ENCODE measurements at places on chromosomes 13 and 19.
A peak's percentile ranks its signal among the peaks of the same experiment; 100 is the strongest.

- DNase-seq = no peak
Observed at GRCh38 chr19:23774106-23774505, 15.4 kb upstream of the ZNF681 start.

DNA sequence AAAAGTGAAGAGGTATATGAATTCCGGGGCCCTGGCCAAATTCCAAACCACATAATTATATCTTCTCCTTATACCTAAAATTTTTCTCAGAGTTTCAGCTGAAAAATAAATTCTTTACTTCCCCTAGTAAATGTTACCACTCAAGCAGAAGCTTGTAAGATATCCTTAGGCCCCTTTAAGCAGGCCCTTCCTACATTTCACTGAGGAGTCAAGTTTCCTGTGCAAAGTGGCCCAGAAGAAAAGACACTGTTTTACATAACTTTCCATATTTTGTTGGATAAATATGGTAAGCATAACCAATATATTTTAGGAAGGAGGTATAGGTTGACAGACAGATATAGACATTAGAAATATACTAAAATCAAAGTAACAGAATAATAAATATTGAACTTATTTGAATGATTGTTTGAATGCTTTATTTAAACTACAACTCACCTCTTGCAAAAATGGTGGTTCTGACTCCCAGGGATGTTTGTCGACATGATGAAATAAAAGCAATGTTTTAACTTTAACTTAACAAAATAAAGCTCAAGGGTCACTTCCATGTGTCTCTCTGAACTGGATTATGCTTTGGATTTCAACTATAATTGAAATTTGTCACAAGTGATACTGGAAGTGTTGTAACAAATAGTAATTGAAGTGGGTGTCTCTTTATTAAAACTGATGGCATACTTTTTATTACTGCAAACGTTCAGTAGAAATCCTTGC lies 141.2 kb downstream of the SPRY2 start:
- no peak for DNase-seq

DNA sequence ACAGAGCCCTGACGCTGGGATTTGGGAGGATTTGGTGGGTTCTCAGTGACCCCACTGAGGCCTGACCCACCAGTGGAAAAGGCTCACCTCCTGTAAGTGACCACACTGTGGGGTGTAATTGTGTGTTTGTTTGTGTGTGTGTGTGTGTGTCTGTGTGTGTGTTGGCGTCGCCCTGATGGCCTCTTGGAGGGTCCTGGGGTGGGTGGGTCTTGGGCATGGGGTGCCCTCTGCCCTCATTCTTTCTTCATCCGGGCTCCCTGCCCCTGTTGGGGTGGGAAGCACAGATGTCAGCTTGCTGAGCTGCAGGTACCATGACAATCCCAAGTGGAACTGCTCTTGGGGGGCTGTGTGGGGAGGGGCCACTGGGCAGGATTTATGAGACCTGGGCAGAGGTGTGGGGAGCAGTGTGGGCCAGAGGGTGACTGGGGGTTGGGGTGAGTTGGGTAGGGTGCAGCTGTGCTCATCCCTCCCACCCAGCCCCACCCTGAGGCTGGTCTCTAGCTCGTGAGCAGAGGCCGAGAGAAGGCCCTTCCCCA lies 22.8 kb downstream of the WTIP start:
- DNase-seq = no peak

GRCh38 chr19:27657271-27658051 lies 1555.5 kb downstream of the UQCRFS1 start:
- no peak for DNase-seq

DNA sequence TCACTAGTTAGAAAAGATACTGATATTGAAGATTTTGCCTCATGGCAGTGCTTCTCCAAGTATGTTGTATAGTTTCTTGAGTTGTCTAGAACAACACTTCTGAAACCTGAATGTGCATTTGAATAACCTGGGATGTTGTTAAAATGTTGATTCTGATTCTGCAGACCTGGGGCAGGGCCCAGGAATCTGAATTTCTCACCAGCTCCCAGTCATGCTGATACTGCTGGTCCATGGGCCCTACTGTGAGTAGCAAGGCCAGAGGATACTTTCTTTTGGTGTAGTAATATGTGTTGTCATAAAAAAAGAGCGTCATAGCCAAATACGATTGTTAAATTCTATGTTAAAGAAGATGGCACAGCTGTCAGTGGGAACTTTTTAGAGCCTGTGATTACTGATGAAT lies 41.6 kb upstream of the C1QTNF9 start:
- no peak for DNase-seq

- DNase-seq = no peak
Observed at GRCh38 chr19:9789066-9789465, 20.5 kb upstream of the ZNF846 start.

GRCh38 chr13:27476943-27477703 lies 26.8 kb upstream of the MTIF3 start:
- DNase-seq = no peak

DNA sequence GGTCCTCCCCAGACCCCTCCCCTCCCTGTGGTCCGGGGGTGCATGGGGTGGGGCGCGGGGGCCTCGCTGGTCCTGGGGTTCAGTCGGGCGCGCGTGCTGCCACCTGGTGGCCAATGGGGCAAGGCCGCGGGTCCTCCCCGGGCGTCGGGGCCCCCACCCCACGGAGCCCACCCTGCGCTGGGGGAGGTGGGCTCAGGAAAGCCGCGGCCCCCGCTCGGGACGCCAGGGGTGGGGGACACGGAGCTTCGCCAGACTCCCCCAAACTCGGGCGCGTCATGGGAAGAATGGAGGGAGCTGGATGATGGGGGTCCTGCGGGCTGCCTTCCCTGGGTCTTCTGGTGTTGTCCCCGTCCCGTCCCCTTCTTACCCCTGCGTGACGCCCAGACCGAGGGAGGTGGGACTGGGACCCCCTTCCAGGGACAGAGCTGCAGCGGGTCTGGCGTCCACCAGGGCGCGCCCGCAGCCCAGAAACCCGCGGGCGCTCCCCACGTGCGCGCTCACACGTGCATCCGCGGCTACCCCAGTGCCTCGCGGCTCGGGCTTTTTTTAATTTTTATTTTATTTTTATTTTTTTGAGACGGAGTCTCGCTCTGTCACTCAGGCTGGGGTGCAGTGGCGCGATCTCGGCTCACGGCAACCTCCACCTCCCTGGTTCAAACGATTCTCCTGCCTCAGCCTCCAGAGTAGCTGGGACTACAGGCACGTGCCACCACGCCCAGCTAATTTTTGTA lies 19.8 kb upstream of the TCF3 start:
- DNase-seq = peak; percentile 60

- DNase-seq = no peak
Observed at GRCh38 chr13:29569253-29570050, 26.0 kb downstream of the SLC7A1 start.

DNA sequence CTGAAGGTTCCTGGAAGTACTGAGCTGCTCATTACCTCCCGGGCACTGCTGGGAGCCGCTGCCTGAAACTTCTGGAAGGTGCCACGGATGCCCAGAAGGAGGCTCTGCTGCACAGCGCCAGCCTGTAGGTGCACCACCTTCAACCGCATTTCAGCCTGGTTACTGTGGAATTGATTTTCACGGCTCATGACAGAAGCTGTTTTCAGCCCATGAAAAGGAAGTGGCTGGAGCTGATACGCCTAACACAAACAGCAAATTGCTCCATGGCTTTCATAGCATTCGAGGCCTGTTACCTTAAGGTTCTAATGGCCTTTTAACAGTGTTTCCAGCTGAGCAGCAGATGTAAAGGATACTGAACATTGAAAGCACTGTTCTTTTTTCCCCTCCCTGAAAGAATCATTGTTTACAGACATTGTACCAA lies 22.0 kb downstream of the GPC6 start:
- no peak for DNase-seq

DNA sequence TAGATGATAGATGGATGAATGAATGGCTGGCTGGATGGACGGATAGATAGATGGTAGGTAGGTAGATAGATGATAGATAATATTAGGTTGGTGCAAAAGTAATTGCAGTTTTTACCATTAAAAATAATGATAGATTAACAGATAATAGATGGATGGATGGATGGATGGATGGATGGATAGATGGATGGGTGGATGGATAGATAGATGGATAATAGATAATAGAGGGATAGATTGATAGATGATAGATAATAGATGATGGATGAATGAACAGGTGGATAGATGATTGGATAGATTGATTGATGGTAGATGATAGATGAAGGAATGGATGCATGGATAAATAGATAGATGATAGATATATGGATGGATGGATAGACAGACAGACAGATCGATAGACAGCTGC lies 87.9 kb upstream of the RAP2A start:
- DNase-seq = no peak

GRCh38 chr13:46624821-46625220 lies 71.9 kb downstream of the LRCH1 start:
- no peak for DNase-seq

- DNase-seq = no peak
Observed at GRCh38 chr13:55602784-55603183, 1537.9 kb upstream of the PRR20A start.

DNA sequence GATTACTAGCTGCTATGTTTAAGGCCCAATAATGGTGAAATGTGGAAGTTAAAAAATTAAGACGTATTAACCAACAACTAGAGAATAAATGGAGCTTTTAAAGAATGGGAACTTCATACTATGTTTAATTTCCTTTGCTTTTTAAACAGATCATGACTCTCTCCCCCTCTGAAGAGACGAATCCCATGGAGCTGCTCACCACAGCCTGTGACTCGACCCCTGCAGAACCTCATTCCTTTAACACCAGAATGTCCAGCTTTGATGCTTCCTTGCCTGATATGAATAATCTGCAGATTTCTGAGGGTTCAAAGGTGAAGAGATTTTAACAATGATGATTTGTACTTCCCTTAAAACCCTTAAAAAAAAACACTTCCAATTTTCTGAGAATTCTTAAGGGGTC lies 53.0 kb downstream of the ZAR1L start:
- DNase-seq = no peak

GRCh38 chr13:23628765-23629565 lies 58.8 kb downstream of the TNFRSF19 start:
- DNase-seq = no peak

- no peak for DNase-seq
Observed at GRCh38 chr13:109989686-109990085, 203.3 kb upstream of the IRS2 start.

DNA sequence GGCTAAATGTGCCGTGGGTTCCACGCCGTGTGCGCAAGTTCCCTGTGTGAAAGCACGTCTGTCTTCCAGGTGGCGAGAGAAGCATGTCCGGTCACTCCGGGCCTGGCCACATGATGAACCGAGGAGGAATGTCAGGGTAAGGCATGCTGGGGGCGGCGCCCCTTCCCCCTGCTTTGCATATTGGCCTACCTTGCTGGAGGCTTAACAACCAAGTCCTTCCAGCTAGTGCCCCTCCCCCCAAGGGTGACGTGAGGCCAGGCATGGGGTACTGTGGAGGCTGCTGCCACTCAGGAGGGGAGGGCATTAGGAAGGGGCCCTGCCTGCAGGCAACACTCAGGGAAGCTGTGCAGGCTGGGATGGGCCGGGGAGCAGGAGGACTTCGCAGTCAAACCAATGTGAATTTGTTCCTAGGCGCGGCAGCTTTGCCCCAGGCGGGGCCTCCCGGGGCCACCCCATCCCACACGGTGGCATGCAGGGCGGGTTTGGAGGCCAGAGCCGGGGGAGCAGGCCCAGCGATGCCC lies 12.5 kb downstream of the MICOS13 start:
- no peak for DNase-seq

Data from stimulated activated CD4-positive, alpha-beta T cell treated with anti-CD3 and anti-CD28 coated beads, TNF-alpha, amount 100 ng/mL, for 1 hour (primary cell).